ENCODE measurements at places on chromosomes 5 and 9. TPM values are rescaled to one million over a fixed set of nuclear protein-coding genes. Genes with fewer than 3 reads are reported as not detected.

Gene LRRC70
- 3.2 TPM for total RNA-seq

Gene PRDM9
- not detected for total RNA-seq

Gene NUDT2
- 12.5 TPM for total RNA-seq

Gene GPRIN1
- 104 TPM for total RNA-seq

Gene PHF24
- total RNA-seq = 25.6 TPM

Gene NRARP
- total RNA-seq = 2.7 TPM

Gene PCDHB16
- total RNA-seq = 6.4 TPM

Gene SPATA31D4
- total RNA-seq = not detected

Gene PCDHB6
- total RNA-seq = 3.7 TPM

Gene CCL21
- not detected for total RNA-seq

Gene OR1L1
- total RNA-seq = not detected

Gene TAF11L5
- total RNA-seq = not detected

Gene TRPM3
- total RNA-seq = 22.1 TPM

Gene SOX30
- total RNA-seq = not detected

Gene C5
- total RNA-seq = 5.9 TPM

Gene SPAG8
- 2.0 TPM for total RNA-seq

Gene PCDH1
- total RNA-seq = 49.2 TPM

Gene HRCT1
- total RNA-seq = not detected

Gene AK6
- total RNA-seq = 24.3 TPM

Gene LCN9
- not detected for total RNA-seq

Gene SLC6A18
- total RNA-seq = not detected

Gene BAG1
- 36.6 TPM for total RNA-seq

Gene DRD1
- 4.7 TPM for total RNA-seq

Gene PPP3R2
- under 0.01 TPM for total RNA-seq

Gene GRM6
- total RNA-seq = under 0.01 TPM

Gene CDX1
- not detected for total RNA-seq

Gene ZBTB34
- 59.5 TPM for total RNA-seq

Gene NEUROG1
- total RNA-seq = 0.49 TPM

Gene TCERG1
- total RNA-seq = 65.9 TPM

Gene SGCD
- 3.0 TPM for total RNA-seq

Gene LHX3
- total RNA-seq = under 0.01 TPM

Gene PTPRD
- total RNA-seq = 205 TPM

Gene PCDHB8
- total RNA-seq = 4.9 TPM

Gene PLPP6
- 12.8 TPM for total RNA-seq

Gene DMRT3
- total RNA-seq = not detected

Gene PCDHB2
- total RNA-seq = 9.3 TPM

Gene CAMLG
- total RNA-seq = 60.7 TPM

Gene CKMT2
- 2.2 TPM for total RNA-seq

Gene TGFBI
- total RNA-seq = 9.6 TPM

Gene POLR1E
- 30.2 TPM for total RNA-seq

Gene RBM18
- total RNA-seq = 15.5 TPM

Gene SPINK6
- not detected for total RNA-seq

Gene ZNF484
- 52.1 TPM for total RNA-seq

Gene TAS2R1
- total RNA-seq = not detected

Gene SETD9
- total RNA-seq = 3.7 TPM

Gene C5orf15
- 31.2 TPM for total RNA-seq

Gene IFNA10
- total RNA-seq = not detected

Gene CFAP157
- under 0.01 TPM for total RNA-seq

Gene PPIC
- 3.4 TPM for total RNA-seq

Gene IFNB1
- total RNA-seq = not detected

Gene SPACA9
- 2.5 TPM for total RNA-seq

Gene MEIKIN
- total RNA-seq = not detected

Gene SH3TC2
- 0.49 TPM for total RNA-seq

Gene FUBP3
- 34.2 TPM for total RNA-seq

Gene RNF14
- total RNA-seq = 41.8 TPM
